Stimulated activated CD4-positive, alpha-beta T cell treated with anti-CD3 and anti-CD28 coated beads, Interleukin-15, amount 100 ng/mL, for 1 hour (primary cell): ENCODE measurements at places on chromosomes 1 and 21.

DNA sequence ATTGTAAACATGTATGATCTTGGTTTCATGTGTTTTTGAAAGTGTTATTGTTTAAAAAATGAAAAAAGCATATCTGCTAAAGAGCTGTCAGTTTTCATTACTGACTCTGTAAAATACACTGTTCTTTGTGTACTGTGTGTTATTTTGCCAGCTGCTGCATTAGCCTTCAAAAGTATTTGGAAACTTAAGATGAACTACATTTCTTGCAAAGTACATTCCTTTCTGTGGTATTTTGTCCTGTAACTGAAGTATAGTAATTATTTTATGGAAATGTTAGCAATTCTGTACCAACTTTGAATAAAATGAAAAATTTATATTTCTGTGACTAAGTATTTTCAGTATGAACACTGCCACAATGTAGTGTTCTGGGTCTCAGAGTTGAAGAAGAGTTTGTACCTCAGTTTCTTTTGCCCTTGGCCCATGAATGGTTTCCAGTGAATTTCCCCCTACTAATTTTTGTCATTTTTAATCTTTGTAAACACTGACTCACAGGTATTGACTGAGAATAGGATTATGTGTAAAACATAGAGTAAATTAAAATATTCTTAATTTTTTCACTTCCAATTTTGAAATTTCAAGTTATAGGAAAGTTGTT is 32.7 kb downstream of the MRPS6 start:
- no peak for DNase-seq

- DNase-seq, result no peak
These were observed 10.1 kb downstream of the JAM2 start for GRCh38 chr21:25649146-25649545.

DNA sequence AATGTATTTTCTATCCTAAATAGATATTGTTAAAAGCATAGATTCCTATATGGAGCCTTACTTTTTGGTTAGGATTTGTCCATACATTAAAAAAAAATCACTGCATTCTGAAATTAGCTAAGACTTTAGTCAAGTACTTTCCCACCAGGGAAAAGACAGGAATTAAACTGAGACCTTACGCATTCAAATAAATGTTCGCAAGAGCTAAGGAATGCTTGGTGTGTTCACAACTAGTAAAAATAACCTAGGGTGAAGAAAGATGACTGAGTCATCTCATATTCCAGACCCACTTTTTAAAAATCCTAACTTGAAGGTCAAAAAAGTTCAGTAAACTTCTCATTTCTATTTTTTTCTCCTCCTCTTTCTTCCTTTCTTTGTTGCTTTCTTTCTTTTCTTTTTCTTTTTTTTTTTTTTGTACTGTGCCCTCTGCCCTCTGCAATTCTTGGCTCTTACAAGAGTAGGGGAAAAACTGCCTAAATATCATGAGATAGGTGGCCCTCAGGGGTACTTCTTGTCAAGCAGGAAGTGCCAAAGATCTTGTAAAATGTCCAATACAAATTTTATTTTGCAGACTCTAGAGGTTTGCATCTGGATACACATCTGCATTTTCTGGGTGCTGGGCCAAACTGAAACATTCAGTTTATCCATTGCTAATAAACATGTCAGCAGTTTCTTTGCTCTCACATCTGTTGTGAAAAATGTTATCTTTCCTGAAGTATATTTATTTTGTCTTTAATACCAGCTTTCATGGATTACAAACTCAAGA is 121.4 kb upstream of the GORAB start:
- DNase-seq, result no peak

- DNase-seq, result no peak
These were observed 12.5 kb downstream of the PM20D1 start for GRCh38 chr1:205837382-205837970.

DNA sequence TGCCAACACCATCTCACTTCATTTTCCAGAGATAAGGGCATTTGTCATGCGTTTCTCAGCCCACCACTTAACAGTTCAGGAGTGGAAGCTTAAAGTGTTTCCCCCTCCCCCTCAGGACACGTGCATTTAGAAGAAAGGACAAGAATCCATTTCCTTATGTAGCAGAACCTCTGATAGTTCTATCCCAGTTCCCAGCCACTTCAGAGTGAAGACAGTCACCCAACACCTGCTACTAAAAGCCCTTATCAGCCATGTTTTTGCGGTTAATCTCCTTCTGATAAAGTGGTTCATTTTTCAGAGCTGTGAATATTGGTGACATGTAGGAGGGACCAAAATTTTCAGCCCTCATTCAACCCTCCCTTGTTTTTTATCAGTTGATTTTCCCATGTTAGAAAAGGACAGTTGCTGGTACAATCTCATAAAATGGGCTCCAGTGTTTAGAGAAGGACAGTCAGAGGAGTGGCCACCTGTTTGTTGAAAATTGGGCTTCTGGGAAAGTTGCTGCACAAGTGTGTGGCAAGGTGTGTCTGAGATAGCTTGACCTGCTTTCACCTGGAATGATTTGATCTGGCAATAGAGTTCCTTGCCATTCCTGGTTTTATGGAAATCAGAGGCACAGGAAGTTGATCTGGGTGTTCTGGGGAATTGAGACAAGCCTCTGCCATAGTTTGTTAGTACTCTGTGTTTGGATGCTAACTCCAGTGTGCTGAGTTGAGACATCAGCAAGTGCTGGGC is 114.0 kb downstream of the PPP1R12B start:
- no peak for DNase-seq

GRCh38 chr21:37503848-37504467 is 137.4 kb downstream of the DYRK1A start:
- no peak for DNase-seq

DNA sequence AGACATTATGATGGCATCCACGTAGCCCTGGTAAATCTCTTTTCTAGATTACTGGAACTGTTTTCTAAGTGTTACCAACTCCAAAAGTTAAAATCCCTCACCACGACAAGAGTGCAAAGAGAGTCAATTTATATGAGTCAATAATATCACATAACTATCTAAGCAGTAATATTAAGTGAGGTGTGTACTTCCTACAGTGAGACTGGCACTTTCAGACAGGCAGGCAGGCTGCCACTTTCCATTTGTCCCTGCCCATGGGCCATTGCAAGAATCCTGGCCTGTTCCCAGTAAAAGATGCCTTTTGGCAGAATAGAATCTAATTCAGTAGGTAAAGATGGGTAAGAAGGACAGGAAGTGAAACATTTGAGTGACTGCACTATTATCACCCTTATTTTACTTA is 355.6 kb downstream of the PTBP2 start:
- DNase-seq, result no peak

DNA sequence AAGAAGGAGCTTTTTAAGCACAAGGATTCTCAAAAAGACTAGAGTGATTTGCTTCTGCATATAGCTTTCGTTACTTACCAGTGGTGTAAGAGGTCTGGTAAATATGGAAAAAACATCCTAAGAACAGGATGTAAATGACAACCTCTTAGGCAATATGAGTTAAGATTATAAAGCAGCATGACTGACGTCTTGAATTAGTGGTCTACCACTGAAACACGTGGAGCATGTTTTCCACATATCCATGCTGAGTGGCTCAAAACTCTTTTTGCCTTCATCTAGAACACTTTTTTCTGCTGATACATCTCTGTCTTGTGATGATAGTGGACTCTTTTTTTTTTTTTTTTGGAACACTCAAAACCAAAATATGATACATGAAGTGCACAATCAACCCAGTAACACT is 44.6 kb downstream of the RCAN1 start:
- no peak for DNase-seq

DNA sequence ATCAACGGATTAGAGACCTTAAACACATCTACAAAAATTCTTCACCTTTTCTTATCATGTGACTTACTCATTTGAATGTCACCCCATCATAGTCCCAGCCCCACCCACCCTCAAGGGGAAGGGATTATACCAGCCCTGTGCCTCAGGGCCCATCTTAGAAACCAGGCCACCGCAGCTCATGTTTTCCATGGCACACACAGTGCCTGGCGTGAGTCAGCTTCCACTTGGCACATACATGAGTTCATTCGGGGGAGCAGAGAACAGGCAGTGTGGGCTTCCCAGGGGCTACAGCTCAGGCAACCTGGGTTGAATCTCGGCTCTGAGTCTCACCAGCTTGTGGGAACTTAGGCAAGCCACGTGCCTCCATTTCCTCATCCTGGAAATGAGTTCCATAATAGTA is 310.6 kb downstream of the NPHP4 start:
- DNase-seq, result no peak

DNA sequence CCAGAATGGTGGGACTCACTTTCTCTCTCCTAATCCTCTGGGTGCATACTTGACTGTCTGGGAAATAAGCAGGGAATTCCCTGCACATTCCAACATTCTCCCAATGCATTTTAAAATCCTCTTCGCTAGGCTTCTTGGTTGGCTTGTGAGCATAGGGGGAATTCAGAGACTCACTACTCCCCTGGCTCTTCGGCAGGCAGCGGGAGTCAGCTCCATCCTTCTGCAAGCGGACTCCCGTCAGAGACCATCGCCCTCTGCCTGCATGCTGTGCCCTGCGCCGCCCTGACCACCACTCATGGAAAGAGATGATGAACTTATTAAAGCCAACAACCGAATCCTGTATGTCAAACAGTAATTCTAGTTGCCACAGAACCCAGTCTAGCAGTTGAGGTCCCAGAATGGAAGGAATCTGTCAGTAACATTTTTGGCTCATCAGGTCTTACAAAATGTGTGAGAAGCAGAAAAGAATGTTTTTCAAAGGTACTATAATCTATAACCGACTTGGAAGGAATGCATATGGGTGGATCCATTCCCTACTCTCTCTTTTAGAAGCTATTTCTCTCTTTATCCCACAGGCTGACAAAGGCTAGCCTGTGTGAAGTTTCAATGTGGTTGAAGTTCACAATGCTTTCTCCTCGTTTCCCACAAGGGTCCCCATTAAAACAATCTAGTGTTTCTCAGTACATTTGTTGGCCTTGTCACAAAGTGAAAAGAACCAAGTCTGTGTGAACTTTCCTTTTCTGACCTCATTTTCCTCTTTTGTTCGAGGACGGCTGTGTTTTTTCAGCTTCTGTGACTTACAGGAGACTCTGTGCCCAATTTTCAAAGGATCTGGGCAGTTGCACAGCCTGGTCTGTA is 119.1 kb upstream of the ADAR start:
- DNase-seq, result no peak

- no peak for DNase-seq
These were observed 504 bp downstream of the PHTF1 start for GRCh38 chr1:113758631-113759332.

GRCh38 chr21:41302976-41303375 is 13.6 kb upstream of the FAM3B start:
- DNase-seq, result no peak

DNA sequence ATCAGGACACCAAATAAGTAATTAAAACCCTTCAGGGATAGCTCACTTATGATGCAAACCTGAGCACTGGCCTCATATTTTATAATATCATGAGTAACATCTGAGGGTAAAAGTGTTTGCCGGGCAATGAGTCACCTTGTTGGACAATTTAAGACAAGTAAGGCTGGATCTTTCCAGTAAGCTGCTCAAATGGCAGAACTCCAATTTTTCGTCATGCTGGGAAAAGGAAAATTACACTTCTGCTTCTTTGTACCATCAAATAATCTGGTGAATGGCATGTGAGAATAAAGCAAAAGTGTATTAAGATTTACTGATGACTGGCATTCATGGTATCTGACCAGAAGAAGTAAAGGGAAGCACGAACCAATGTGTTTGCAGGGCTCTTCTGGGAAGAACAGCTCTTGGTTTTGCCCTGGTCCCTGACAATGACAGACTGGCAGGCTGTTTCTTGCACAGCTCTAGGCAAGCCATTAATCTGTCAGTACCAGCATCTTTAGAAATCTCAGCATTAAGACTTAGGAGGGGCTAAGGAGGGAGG is 392.2 kb downstream of the VAV3 start:
- no peak for DNase-seq

DNA sequence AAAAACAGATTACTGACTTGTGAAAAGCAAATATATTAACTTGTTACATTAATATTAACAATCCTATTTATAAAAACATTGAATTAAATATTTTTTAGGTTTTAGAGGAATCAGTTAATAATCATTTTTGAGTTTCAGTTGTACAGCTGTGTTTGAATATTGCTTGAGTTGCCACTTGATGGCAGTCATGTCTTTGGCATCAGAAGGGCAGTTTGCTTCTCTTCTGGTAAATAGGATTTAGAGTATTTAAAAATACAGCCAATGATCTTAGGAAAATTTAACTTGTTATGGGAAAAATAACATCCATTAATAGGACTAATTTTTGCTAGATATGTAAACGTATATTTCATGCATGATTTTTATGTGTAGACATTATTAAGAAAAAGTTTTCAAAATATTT is 234.1 kb downstream of the NCAM2 start:
- DNase-seq, result no peak

DNA sequence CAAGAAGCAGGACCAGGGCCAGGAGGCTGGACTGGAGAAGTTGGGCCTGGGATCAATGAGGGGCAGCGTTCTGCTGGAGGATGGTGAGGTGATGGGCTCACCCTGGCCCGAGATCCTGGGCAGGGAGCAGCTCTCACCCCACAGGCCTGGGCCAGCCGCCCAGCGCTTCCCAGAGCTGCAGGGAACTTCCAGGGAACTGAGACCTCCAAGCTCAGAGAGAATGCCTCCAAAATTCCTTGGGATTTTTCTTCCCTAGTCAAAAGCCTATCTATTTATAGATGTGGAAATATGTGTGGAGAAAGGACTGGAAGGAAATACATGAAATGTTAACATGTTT is 121.2 kb downstream of the SPSB1 start:
- no peak for DNase-seq
